Central memory CD8-positive, alpha-beta T cell (primary cell): ENCODE measurements at places on chromosomes 1 and 21.
A peak's percentile ranks its signal among the peaks of the same experiment; 100 is the strongest.

DNA sequence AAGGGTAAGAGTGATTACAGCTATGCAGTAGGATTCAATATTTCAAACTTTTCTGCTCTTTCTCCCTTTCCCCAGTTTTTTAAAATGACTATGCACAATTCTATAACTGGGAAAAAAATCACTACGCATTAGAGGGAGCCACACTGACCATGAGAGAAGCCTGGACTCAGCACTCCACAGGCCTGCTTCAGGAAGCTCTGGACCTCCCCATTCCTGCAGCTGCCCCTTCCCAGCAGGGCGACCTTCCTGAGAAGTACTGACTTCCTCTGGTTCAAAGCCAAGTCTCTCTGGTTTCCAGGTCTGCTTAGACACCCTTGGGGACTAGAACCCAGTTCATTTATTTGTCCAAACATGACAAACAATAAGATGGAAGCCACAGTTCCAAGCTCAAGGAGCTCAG, 42.0 kb upstream of the CLSTN1 start:
- no peak for DNase-seq

- DNase-seq: no peak
Observed at GRCh38 chr1:151583796-151584195, 28.1 kb upstream of the SNX27 start.

- no peak for DNase-seq
Observed at GRCh38 chr1:119873135-119874015, 22.9 kb downstream of the ADAM30 start.

GRCh38 chr1:222931023-222931422, 116.2 kb downstream of the DISP1 start:
- no peak for DNase-seq

- no peak for DNase-seq
Observed at GRCh38 chr1:34695580-34695979, 59.3 kb upstream of the GJB5 start.

- no peak for DNase-seq
Observed at GRCh38 chr1:40919475-40920011, 57.4 kb upstream of the CITED4 start.

GRCh38 chr1:236381565-236382158, 12.4 kb upstream of the EDARADD start:
- DNase-seq: no peak

GRCh38 chr1:93496520-93496919, 48.6 kb downstream of the FNBP1L start:
- DNase-seq: no peak

DNA sequence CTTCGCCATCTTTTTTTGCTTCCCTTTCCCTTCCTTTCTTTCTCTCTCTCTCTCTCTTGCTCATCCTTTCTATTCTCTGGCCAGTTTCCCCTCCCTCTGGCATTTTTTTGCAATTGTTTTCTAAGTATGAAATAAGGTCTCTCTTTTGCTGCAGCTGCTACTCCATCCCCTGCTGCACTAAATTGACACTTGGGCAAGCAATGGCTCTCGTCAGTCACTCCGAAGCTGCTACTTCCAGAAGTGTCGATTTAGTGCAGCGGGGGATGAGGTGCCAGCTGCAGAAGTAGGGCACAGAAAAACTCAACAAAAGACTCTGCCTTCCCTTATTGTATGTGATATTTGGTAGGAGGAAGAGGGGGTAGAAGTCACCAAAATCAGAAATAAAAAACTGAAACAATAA, 642.3 kb downstream of the RWDD3 start:
- no peak for DNase-seq

DNA sequence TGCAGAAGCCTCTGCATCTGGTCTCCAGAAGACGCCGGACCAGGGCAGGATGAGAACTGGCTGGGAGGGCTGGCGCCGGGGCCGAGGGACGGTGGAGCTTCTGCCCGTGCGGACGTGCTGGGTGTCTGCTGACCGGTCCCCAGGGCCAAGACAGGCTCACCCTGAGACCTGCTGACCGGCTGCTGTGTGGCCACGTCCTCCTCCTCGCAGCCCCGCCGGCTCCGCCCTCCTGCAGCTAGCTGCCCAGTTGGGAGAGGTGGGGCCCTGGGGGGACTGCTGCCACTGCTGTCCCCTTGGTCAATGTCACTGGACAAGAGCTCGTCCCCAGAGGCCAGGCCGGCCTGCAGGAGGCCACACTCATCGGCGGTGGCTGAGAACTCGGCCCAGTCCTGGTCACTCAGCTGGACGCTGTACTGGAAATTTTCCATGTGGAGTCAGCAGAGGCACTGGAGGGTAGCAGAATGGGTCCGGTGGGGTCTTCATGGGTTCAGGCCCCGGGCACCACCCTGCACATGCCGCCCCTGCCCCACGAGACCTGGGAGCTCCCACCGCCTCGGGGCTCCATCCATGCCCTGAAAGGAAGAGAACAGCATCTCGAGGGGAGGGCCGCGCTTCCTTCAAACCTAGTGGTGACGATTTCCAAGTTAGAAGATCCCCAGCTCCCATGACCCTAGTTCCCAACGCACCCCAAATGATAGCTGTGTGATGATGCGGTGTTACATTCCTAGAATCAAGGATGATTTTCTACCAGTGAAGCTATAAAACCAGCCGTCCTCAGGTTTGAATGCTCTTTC, 1.1 kb downstream of the PERM1 start:
- DNase-seq: no peak

GRCh38 chr1:86498281-86498680, 29.6 kb downstream of the CLCA1 start:
- DNase-seq: no peak

DNA sequence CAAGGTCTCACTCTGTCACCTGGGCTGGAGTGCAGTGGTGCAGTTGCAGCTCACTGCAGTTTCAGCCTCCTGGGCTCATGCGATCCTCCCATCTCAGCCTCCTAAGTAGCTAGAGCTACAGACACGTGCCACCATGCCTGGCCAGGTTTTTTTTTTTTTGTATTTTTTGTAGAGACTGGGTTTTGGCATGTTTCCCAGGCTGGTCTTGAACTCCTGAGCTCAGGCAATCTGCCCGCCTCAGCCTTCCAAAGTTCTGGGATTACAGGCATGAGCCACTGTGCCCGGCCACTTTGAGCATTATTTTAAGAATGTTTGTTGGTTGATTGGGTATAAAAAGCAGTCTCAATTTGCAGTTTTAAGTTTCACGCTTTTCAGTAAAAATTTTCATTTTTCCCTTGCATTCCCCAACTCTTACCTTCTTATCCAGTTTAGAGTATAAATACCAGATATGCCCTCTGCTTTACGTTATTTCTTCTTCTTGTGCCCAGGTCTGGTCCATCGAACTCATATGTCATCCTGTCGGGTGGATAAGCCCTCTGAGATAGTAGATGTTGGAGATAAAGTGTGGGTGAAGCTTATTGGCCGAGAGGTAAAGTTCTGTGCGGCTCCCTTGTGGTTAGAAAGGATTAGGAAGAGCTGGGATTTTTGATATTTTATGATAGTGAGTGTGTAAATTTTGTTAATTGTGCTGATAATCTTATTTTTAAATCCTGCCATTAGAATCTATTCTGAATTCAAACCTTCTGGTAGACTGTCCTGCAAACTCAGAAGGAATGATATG, 36.0 kb downstream of the FABP3 start:
- no peak for DNase-seq

- DNase-seq: no peak
Observed at GRCh38 chr21:38914528-38915293, 109.0 kb downstream of the ETS2 start.

- no peak for DNase-seq
Observed at GRCh38 chr1:24830680-24831272, 85.5 kb downstream of the CLIC4 start.

DNA sequence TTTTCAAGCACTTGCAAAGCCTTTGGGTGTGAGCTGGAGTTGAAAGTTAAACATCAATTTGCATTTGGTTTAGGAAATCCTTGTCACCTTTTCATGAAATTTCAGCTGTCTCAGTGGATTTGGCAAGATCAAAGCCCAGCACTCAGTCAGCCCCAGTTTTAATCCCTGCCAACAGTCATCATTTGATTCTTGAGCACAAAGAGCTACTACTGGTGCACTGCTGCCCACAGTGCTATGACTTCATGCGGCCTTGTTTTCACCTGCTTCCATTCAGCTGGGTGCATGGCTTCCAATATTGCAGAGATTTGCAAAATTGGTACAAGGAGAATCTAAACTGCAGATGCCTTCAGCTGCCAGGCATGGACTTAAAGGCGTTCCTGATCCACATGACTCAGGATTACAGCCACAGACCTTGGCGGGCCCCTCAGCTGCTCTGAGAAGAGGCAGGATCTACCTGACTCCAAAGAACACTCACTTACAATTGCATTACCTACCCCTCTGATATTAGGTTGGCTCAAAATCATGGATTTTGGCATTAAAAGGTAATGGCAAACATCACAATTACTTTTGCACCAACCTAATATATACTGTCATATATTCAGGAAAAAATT, 259.1 kb downstream of the DSCAM start:
- DNase-seq: no peak

DNA sequence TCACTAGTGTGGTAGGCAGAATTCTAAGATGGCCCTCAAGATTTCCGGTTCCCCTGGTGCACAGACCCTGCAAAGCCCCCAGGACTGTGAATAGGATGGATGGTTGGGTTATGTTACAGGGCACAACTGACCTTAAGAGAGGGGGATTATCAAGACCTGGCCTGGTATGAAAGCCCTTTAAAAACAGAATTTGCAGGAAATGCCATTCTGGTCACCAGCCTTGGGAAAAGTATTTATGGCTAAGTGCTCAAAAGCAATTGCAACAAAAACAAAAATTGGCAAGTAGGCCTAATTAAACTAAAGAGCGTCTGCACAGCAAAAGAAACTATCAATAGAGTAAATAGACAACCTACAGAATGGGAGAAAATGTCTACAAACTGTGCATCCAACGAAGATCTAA, 144.7 kb upstream of the EDN2 start:
- no peak for DNase-seq

DNA sequence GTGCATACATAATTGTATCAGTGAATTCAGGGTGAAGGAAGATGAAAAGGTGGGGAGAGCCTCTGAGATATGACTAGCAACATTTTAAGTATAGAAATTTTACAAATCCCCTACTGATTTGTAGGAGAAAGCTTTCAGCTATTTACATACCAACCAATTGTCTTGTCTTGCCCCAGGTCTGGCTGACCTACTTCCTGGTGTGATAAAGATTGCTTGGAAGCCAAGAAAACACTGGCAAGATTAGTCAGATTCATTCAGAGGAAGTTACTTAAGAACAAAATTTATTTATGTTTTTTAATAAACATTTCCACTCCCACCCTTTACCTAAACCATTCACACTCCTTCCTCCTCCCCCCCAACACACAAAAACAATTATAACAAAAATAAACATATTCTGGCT, 17.5 kb downstream of the PTGS2 start:
- no peak for DNase-seq

DNA sequence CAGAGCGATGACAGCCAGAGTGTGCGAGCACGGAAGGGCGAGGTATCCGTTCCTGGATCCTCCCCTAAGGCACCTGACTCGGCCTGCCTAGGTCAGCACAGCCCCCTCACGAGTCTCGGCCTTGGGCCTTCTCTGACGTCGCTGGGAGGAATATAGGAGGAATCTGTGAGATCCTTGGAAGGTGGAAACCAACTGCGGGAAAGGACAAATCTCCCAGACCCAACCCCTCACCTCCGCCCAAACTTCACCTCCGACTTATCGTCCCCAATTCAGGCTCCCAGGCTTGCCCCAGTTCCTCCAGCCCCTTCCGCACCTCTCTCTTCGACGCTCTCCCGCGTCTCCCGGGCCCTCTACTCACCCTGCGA, 494 bp downstream of the APH1A start:
- peak; percentile 29 for DNase-seq

DNA sequence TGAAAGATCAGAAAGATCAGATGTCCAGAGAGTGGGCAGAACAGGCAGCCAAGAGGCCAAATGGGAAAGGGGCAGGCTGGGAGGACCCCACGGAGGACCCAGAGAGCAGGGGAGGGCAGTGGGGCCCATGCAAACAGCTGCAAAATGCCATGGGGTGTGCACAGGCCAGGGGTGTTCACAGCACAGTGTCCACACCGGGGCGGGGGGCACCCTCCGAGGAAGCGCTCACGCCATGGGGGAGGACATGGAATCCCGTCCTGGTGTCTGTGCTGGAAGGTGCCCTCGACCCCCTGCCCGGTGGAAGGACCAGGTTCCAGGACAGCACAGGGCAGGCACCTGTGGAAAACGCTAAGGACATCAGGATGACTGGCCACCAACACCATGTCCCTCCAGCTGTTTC, 1.5 kb downstream of the INTS11 start:
- DNase-seq: no peak

DNA sequence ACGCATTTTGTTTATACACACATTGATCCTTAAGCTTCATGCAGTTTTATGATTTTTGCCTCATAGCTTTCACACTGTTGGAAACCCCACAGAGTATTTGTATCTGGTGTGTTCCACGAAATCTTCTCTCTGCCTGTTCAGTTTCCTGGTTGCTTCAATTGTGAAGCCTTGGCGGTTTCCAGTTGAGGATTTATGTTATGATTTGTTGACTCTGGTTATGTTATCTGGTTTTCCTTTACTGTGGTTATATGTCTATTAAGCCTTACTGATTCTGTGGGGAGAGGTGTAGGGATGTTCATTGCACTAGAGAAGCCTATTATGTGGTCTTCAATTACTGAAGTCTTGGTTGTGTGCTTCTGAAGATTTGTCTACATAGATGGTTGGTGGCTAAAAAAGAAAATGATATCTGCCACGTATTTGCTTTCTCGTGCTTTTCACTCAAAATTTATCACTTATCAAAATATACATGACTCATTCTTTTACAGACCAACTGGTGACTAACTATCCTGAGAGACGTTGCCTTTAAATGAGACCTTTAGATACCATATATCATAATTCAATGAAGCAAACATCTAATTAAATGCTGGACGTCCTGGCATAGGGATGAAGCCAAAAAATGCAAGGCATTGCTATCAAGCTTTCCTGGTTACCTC, 488.0 kb upstream of the B3GALT2 start:
- DNase-seq: no peak

GRCh38 chr1:13730291-13730690, 30.3 kb downstream of the PRDM2 start:
- DNase-seq: peak; percentile 16

GRCh38 chr1:84847253-84848250, 45.5 kb downstream of the LPAR3 start:
- DNase-seq: no peak

GRCh38 chr1:17045634-17046333, 8.0 kb downstream of the SDHB start:
- no peak for DNase-seq

- no peak for DNase-seq
Observed at GRCh38 chr1:22485431-22485830, 33.8 kb downstream of the ZBTB40 start.

GRCh38 chr1:236942431-236942830, 61.8 kb downstream of the MT1HL1 start:
- no peak for DNase-seq

DNA sequence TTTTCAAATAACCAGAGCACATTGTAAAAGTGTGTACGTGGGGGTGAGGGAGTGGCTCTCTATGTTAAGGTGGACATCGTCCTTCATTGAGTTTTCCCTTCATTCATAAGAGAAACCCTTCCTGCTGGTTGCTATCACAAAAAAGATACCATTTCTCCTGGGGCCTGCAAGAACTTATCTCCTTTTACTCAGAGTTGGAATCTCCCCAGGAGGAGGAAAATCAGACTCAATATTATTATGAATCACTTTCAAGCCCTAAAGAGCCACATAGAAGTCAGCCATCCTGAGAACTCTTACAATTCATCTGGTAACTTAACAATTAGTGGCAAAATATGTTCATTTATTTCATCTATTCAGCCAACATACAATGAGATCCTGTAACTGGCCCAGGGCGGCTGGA, 27.1 kb upstream of the TGFBR3 start:
- no peak for DNase-seq

GRCh38 chr1:178126741-178127185, 32.9 kb downstream of the RASAL2 start:
- DNase-seq: no peak

GRCh38 chr1:223052462-223052861, 90.6 kb downstream of the TLR5 start:
- no peak for DNase-seq
